ENCODE measurements at places on chromosomes 11 and 22.

- DNase-seq = no peak
Measured at GRCh38 chr11:25961539-25961938, 370.4 kb upstream of the ANO3 start.

- DNase-seq = no peak
Measured at GRCh38 chr11:34408580-34409172, 30.1 kb upstream of the CAT start.

DNA sequence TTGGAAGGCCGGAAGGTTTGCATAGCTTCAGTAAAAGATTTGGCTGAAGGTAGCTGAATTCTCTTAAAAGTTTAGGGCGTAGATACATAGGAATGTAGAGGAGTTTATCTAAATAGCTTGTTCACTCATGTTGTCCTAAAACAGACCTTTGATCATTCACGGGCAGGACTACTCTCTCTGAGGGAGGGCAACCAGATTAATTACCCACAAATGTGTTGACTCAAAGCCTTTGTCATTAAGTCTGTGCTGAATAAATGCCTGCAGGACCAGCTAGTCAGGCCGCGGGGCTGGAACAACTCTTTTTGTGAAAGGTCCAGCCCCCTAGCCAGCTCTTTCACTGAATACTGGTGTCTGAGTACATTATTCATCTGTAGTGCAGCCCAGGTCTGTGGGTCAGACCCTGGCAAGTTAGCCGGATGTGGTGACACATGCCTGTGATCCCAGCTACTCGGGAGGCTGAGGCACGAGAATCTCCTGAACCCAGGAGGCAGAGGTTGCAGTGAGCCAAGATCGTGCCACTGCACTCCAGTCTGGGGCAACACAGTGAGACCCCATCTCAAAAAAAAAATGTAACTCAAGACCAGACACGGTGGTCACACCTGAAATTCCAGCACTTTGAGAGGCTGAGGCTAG, 2.8 kb upstream of the FADD start:
- DNase-seq = no peak

DNA sequence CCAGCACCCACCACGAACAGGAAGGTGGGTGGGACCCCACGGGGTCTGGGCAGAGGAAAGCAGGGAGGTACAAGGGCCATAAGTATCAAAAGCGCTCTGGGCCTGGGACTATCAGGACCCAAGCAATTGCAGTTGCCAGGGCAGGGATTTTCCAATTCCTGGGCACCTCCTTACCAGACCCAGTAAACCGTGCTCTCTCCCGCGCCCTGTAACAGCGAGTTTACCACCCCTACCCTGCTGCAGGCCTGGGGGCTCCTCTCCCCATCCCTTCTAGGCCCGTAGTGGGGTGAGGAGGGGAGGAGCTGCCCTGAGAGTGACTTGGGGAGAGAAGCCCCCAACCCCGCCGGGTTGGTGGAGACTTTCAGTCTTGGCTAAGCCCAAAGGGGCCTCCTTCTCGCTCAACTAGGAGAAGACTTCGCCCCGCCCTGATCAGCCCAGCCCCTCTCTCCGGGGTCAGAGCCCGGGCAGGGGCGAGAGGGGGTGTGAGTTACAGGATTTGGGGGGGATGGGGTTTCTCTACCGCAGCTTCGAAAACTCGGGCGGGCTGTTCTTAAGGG, 5.4 kb downstream of the PAX6 start:
- no peak for DNase-seq

DNA sequence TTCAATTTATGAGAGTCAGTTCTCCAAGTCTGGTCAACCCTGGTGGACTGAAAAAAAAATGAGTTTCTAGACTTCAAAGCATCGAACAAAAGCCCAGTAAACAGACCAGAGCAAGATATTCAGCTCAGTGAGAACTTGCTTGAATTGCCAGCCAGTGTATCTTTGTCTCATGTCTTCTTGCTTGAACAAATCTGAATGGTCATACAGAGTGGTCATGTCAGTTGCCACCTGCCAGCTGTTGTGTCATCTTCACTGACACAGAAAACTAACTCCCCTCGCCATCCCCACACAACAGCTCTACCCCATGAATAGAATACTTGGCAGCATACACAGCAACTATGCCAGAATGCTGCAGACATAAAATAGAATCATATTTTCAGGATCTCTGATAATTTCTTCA, 27.5 kb upstream of the CALCB start:
- no peak for DNase-seq

DNA sequence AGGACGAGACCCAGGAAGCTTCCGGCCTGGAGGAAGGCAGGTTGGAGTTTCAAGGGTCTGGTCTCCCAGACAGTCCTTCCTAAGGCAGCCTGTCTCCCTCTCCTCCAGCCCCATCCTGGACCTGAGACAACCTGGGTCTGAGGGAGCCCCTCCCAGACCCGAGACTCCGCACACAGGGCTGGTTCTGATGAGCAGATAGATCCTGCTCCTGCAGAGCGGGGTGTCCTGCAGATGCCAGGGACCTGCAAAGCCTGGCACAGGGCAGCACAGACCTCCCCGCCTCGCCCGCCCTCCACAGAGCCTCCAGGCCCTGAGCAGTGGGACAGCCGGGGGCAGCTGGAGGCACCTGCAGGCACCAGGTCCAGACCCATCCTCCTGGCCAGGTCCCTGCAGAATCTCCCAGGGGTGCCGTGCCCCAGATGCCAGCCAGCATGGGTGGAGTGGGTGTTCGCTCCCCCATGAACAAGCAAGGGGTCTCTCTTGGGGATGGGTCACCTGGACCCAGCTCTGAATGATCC, 7.8 kb downstream of the PIM3 start:
- DNase-seq = peak; percentile 85

- DNase-seq = no peak
Measured at GRCh38 chr11:102592634-102593581, 32.2 kb downstream of the MMP20 start.

DNA sequence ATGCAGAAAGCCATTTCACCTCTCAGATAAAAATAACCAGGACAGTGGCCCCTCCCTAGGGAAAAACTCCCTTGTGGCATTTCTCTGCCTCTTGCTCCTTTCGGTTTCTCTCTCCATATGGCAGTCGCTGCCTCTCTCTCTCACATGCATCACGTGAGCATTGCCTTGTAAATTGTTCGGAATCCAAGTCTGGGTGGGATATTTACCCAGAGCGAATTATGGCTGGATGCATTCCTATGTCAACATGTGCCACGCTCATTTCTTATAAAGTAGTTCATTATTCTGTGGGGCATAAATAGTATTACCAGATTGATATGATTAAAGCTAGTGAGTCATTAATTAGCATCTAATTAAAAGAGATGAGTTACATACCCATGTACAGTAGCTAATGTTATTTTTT, 392.9 kb downstream of the INSC start:
- DNase-seq = no peak

DNA sequence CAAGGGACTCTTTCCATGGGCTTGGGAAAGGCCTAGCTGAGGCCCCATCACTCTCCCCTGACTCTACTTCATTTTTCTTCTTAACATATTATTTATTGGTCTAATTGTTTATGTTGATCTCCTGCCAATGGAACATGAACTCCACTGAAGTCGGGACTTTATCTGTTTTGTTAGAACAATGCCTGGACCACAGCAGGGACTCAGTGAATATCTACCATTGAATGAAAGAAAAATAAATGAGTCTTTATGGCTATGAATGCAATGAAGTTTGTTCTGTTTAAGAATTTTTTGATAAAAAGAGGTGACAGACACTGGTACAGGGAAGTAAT, 112.3 kb downstream of the ADAMTS15 start:
- DNase-seq = no peak

GRCh38 chr22:26429458-26430286, 612 bp downstream of the ASPHD2 start:
- no peak for DNase-seq

DNA sequence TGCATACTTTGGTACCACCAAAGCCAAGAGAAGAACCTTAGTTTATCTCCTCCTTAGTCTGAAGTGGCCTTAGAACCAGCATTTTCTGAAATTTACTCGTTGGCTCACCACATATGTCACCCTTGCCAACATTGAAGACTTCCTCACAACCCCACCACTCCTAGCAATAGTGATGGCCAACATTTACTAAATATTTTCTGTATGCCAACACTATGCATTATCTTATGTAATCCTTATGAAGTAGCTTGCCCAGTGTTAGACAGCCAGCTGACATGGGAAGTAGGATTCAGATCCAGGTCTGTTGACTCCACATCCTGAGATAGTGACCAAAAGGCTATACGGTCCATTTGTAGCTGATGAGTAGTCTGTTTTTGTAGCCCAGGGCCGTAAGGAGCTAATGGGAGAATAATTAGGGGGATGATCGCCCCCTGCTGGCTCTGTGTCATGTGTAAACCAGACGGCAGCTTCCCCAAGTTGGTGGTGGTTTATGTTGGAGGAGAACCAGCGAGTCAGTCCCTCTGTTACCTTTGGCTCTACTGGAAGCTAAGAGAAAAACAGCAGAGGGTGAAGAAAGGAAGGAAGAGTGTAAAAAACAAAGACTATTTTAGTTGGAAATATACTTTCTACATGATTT, 120.5 kb upstream of the RASSF10 start:
- DNase-seq = no peak

GRCh38 chr22:38756711-38757463, 1.1 kb upstream of the SUN2 start:
- no peak for DNase-seq

DNA sequence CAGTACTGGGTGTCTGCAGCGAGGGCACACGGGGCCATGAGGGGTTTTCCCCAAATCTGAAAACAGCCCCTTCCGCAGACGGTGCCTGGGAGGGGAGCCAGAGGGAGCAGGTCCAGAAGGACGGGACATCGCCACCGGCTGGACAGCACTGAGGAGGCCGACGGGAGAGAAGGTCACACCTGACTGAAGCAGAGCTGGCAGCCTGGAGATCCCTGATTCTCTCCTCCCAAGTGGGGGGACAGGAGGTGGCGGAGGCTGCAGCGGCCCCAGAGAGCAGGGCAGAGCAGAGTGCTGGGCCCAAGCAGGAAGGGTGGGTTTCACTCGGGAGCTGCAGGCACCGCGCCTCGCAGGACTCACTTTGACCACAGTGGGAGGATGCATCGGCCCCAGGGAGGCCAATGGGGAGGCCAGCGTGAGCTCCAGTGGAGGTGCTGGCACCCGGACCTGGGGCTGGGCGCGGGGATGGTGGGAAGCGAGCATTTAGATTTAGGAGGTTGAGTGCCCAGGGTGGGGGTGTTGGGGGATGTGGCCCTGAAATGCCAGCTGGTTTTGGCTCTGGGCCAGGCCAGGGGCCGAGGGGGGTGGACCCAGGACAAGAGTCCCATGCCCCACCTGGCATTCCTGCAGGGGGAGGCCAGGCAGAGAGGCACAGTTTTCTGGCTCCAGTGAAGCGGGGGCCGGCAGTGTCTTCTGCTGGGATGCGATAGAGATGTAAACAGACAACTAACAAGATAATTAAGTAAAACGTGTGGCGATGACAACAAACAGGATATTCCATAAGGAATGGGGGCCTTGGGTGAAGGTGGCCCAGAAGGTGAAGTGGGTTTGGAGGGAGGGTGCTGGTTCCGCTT, 92.3 kb upstream of the FGF3 start:
- peak; percentile 89 for DNase-seq

GRCh38 chr22:37237371-37238268, 6.4 kb downstream of the RAC2 start:
- no peak for DNase-seq

DNA sequence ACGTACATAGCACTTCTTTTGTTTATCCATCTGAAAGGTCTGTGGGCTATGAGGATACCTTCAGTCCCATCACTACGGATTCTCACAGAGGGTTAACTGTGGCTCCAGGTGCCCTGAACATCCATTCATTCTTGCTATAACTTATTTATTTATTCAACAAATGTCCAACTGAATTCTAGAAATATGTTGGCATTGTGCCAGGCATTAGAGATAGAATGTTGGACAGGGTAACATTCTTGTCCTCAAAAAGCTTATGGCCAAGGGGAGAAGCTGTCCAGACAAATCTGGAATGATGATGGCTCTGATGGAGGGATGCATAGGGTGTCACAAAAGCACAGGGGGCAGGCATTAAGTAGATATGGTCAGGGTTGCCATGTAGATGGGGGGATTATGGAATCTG, 8.4 kb downstream of the OLFML1 start:
- DNase-seq = no peak

GRCh38 chr11:9990221-9990973, 303.6 kb downstream of the SBF2 start:
- DNase-seq = no peak

- no peak for DNase-seq
Measured at GRCh38 chr11:31958076-31958735, 132.7 kb upstream of the RCN1 start.

- no peak for DNase-seq
Measured at GRCh38 chr11:67486481-67487195, 3.8 kb downstream of the AIP start.

GRCh38 chr11:105224482-105225253, 85.1 kb upstream of the CARD18 start:
- DNase-seq = no peak

DNA sequence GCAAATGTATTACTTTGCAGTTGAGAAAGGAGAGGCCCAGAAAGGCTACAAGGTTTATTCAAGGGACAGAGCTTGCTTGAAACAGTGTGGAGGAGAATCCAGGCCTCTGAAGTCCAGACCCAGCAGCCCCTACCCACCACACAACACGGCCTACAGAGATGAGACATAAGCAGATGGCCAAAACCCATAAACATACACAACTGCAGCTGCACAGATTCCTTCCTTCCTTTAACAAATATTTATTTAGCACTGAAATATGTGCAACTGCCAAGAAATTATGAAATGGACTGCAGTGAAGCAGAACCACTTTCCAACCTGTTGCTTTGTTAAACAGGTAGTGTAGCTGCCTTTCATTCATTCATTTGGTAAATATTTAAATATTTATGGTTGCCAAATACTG, 122.3 kb downstream of the SPATA19 start:
- DNase-seq = no peak

DNA sequence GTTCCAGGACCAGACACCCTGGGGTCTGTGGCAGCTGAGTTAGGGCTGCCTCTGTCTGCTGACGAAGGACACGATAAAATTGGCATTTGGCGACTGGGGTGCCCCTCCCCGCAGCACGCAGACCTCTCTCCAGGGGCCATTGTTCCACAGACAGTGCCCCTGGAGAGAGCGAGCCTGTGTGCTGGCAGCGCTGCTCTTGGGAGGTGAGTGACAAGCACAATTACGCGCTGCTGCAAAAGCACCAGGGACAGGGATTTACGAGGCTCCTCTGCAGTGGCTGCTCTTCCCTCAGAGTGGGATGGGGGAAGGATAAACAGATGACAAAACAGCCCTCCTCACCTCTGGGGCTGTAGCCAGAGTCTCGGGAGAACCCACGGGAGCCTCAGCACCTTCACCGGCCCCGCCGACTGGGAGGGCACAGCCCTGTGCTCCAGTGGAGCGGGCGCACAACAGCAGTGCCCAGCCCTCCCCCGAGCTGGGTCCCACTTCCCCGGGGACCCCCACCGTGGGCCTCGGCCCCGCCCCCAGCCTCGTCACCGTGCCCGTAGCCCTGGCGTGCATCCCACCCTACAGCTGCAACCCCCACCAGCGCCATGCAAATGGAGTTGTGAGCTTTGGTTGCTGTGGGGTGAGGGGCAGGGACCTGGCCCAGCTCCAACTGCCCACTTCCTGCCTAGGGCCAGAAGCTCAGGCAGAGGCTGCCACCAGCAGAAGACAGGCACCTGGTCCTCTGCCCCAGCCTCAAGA, 19.6 kb downstream of the CHID1 start:
- no peak for DNase-seq

- no peak for DNase-seq
Measured at GRCh38 chr22:43197271-43197941, 10.5 kb upstream of the TTLL12 start.

GRCh38 chr11:121328967-121329679, 36.6 kb downstream of the SC5D start:
- DNase-seq = no peak

- DNase-seq = no peak
Measured at GRCh38 chr11:56700914-56701485, 2.1 kb downstream of the OR9G1 start.

- no peak for DNase-seq
Measured at GRCh38 chr22:24412274-24412673, 15.1 kb upstream of the ADORA2A start.
